ENCODE measurements at places on chromosomes 7 and 10. TPM values are rescaled to one million over a fixed set of nuclear protein-coding genes. Genes with fewer than 3 reads are reported as not detected.

PRSS2 gene
- 5.3 TPM for total RNA-seq

GNAT3 gene
- total RNA-seq, result not detected

STAM gene
- 27.8 TPM for total RNA-seq

STOX1 gene
- total RNA-seq, result 8.0 TPM

UPK3BL1 gene
- 18.9 TPM for total RNA-seq

All from progenitor cell of endocrine pancreas (in vitro differentiated cells).